ENCODE measurements at places on chromosomes 7 and 10.
A peak's percentile ranks its signal among the peaks of the same experiment; 100 is the strongest.

GRCh38 chr7:3174515-3175284, 126.4 kb upstream of the SDK1 start:
- no peak for DNase-seq

DNA sequence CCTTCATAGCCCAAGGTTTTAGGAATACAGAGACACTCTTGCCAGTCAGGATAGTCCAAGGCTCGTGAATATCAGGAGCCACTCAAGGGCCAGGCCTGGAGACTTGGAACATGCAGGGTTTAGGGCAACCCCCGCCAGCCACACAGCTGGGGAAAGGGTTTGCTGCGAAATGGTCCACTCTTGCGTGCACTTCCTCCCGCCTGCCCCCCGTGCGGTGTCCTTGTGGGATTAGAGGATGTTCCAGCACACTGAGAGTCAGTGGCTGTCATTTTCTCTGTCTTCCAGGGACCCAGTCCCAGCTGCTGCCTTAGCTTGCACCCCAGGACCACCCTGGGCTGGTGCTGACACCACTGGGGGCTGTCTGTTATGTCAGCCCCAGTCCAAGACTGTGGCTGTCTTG, 38.5 kb downstream of the POR start:
- no peak for DNase-seq

DNA sequence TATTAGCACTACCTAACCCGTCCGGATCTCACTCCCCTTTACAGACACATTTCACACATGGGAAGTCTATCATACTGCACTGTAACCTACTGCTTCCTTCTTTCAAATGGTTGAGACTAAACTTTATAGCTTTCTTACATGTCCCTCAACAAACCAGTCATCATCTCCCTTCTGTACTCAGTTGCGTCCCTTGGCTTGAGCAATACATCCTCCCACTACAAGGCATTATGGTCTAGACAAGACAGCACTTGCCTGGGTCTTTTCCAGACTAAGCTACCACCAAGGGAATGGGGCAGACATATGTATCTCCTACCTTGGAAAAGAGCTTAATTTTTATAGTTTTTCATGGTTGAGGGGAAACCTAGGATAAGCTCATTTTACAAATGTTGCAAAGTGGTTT, 575.2 kb downstream of the KCNMA1 start:
- no peak for DNase-seq

DNA sequence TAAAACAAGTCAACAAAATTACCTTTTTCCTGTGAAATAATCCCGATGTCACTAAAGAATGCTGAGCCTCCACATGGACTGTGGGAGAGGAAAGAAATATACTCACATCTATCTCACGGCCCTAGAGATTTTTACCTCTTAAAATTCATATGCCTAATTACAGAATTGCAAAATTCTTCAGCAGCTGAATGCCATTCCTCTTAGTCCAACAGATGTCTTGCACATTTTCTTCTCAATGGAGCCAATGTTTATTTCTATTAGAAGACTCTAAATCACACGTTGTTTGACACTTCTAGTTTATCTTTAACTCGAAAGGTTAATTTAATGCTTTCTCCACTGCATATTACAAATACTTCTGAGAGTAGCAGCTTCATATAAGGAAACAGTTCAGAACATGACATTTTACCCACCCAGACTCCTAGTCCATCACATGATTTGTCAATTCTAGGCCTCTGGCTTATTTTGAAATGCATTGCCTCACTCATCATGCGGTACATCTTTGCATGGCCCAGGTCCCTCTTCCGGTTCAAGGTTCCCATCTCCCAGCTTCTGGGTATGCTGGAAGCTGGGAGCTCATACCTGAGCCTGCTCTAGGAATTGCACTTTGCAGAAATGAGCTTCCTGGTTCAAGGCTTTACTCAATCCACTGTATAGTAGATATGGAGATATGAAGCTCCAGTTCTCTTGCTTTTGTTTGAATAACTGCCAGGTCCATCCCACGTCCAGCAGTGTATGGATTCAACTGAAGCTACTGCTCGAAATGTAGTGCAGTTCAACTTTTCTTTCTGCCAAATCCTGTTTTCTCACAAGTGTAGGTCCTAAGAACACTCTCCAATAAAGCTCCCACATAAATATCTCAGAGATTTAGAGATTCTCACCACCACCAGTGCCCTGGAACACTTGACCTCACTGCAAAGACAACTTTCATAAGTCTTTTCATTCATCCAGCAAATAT, 306.2 kb downstream of the GPR37 start:
- DNase-seq = no peak

- no peak for DNase-seq
Measured at GRCh38 chr10:1715821-1716220, 21.5 kb downstream of the ADARB2 start.

GRCh38 chr7:16345979-16346958, 75.1 kb downstream of the CRPPA start:
- DNase-seq = no peak

DNA sequence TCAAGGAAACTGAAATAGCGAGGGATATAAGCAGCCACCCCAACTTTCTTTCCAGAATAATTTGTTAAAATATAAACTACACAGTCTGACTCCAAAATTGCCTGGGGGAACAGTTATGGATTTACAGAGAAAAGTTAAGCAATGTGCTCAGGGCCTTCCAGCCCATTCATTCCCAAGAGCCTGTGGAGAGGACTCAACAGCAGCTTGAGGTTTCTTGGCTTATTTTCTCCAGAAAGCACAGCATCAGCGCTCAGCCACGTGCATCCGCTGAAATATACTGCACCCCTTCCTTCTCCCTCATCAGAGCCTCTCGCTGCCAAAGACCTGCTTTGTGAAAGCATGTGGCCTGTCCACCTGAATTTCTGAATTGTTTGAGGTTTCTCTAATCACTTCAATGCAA, 375.2 kb upstream of the VWC2 start:
- no peak for DNase-seq

- no peak for DNase-seq
Measured at GRCh38 chr7:49839863-49840645, 66.6 kb downstream of the VWC2 start.

DNA sequence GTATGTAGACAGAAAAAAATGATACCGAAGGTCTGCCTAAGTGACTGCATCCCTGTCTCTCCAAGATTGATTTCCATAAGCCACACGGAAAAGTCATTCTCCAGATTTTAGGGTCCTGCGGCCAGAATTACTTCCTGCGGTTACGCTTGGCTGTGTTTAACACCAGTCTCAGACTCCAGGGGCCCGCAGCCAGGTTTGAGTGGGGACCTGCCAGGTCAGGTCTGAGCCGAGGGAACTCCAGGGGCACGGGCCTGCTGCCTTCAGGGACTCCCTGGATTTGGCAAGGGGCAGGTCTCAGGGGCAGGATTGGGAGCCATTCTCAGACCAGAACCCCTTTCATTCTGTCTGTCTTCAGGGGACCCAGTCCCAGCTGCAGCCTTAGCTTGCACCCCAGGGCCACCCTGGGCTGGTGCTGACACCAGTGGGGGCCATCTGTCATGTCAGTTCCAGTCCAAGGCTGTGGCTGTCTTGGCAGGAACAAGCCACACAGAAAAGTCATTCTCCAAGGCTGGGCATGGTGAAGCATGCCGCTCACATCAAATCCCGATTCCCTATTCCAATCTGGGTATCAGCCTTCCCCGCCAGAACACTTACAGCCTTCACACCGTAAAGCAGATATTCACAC, 39.0 kb downstream of the TMEM120A start:
- DNase-seq = no peak

- peak; percentile 25 for DNase-seq
Measured at GRCh38 chr10:3068968-3069737, 1.8 kb downstream of the PFKP start.

DNA sequence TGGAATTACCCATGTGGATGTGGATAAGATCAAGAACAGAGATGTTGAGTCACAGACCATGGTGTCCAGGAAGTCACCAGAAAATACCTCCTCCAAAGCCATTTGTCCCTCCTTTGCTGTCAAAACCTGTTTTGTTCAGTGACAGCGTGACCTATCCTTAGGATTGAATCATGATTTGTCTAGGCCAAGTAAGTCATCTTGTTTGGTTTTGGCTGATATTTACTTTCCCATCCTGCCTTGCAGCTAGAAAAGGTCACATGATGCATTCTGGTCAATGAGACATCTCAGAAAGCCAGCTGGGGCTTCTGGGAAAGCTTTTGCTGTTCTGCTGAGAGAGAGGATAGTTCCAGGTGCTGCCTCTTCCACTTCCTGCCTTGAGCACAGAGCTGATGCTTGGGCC, 225.3 kb upstream of the ZMIZ1 start:
- no peak for DNase-seq

- no peak for DNase-seq
Measured at GRCh38 chr10:44745920-44746319, 165.2 kb upstream of the TMEM72 start.

GRCh38 chr7:136998495-136998894, 130.0 kb downstream of the CHRM2 start:
- no peak for DNase-seq

GRCh38 chr10:59560161-59560560, 149.5 kb downstream of the SLC16A9 start:
- DNase-seq = no peak

GRCh38 chr10:75654772-75655171, 223.3 kb downstream of the LRMDA start:
- DNase-seq = no peak

DNA sequence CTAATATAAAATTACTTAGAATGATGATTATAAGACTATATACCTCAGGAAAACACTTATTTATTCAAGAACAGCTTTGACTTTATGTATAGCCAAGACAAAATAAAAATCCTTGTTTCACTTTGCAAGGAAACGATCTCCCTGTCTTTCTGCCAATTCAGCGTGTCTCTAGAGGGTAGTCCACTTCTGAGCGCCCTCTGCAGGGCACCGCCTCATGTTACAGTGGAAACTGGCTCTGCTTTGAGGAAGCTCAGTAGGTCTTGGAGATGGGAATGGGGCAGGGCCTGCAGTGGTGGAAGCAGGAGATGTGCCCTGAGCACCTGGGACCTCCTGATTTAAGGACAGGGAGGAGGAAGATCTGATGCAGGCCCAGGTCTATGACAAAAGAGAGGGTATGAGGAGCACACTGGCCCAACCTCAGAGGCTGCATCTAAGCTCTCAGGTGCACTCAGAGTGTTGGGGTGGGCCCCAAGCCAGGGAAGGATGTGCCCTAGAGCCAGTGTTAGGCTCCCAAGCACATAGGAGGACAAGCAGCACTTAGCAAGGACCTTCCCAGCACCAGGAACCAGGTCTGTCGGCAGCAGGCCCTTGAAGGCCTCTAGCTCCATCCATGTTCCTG, 481.0 kb downstream of the TNS3 start:
- peak; percentile 2 for DNase-seq

DNA sequence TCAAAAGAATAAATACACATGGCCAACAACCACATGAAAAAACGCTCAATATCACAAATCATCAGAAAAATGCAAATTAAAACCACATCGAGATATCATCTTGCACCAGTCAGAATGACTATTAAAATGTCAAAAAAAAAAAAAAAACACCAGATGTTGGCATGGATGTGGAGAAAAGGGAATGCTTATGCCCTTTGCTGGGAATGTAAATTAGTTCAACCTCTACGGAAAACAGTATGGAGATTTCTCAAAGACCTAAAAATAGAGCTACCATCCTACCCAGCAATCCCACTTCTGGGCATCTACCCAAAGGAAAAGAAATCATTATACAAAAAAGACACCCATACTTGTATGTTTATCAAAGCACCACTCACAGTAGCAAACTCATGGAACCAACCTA, 45.0 kb upstream of the DIP2C start:
- no peak for DNase-seq

- DNase-seq = no peak
Measured at GRCh38 chr10:26318672-26319071, 102.1 kb downstream of the GAD2 start.

GRCh38 chr7:44985900-44986217, 7.0 kb upstream of the MYO1G start:
- DNase-seq = no peak

GRCh38 chr7:137635874-137636273, 210.9 kb downstream of the DGKI start:
- DNase-seq = no peak

DNA sequence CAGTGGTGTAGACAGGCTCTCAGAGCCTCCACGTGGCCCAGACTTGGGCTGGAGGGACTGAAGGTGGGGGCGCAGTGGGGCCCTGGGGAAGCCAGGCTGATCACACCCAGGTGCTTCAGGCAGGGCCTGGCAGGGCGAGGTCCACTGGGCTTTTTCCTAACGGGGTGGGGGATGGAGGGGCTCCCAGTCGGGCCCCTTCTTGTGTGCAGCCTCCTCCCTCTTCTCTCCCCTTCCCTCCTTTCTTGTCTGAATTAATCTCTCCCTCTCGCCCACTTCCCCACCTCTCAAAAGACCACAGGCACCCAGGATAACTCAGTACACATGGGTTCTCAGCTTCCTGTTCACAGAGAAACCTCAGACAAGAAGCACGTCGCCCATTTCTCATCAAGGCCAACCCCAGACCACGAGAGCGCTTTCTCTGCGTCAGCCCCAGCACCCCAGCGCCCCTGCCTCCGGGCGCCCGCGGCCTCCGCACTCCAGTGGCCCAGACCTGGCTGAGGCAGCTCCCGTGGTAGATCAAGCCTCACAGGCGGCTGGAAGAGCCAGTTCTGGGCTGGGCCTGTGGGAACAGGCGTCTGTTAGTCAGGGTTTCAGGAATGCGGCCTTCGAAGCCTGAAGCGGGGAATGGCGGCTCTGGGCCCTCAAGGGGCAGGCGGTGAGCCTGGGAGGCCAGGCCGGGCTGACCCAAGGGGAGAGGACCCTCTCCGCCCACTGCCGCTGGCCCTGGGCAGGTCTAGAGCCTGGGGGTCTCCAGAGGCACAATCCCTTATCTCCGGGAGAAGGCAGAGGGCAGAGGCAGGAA, 50.6 kb downstream of the PWWP2B start:
- peak; percentile 76 for DNase-seq

- no peak for DNase-seq
Measured at GRCh38 chr7:101858437-101859385, 41.3 kb downstream of the CUX1 start.

DNA sequence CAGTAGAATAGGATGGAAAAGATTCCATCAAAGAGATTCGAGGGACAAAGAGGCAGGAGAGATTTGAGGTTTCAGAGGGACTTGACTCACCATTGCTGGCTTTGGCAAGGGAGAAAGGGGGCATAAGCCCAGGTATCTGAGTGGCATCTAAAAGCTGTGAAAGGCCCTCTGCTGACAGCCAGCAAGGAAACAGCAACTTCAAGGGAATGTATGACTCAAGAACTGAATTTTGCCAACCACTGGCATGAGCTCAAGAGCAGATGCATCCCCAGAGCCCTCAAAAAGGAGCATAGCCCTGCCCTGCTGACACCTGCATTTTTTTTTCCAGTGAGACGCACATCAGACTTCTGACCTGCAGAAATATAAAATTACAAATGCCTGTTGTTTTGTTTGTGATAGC, 19.6 kb upstream of the ADAM12 start:
- no peak for DNase-seq

GRCh38 chr10:119022846-119023552, 6.5 kb upstream of the NANOS1 start:
- no peak for DNase-seq
